ENCODE measurements at places on chromosomes 3 and 15.
A peak's percentile ranks its signal among the peaks of the same experiment; 100 is the strongest.

DNA sequence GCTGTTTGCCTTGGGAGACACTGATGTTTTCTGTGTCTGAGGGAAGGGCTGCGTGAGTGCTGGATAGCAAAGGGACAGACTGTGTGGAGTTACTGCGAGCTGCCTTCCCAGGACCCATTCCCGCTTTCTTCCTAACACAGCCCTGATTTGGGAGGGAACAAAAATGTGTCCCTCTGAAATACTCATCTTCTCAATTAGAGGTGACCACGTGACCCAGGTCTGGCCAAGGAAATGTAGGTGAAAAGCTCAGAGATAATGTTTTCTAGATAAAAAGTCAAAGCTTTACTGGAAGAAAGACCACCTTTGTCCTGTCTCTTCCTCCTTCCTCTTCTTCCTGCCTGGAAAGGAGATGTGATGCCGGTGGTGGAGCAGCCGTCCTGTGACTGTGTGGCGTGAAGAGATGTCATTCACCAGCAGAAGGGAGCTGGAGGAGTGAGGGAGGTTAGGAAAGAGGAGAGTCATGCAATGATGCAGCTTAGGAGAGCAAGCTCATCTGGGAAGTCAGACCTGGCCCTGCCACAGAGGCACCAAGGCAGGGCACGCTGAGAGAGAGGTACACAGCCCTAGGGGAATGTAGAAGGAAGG, 105.6 kb downstream of the CHSY1 start:
- DNase-seq, result no peak

GRCh38 chr3:69491975-69492374, 106.1 kb upstream of the FRMD4B start:
- no peak for DNase-seq

- no peak for DNase-seq
Measured at GRCh38 chr3:194046995-194047645, 88.8 kb upstream of the HES1 start.

DNA sequence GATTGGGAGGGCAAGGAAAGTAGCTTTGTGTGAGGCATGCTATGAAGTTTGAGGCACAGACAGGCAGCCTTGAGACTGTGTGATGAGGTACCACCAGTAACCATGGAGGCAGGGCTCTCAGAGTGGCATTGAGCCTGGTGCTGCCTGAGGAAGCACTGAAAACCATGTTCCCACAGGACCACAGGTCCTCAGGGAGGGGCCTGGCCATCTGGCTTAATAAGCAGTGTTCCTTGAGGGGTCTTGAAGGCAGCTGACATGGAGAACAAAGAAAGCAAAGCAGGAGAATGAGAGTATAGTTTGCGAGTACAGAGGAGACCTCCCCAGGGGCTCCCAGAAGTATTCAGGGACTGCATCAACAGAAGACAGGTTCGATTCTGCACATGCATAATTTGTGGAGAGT, 346.6 kb downstream of the EPHB1 start:
- no peak for DNase-seq

- no peak for DNase-seq
Measured at GRCh38 chr3:26353097-26353496, 269.5 kb upstream of the LRRC3B start.

DNA sequence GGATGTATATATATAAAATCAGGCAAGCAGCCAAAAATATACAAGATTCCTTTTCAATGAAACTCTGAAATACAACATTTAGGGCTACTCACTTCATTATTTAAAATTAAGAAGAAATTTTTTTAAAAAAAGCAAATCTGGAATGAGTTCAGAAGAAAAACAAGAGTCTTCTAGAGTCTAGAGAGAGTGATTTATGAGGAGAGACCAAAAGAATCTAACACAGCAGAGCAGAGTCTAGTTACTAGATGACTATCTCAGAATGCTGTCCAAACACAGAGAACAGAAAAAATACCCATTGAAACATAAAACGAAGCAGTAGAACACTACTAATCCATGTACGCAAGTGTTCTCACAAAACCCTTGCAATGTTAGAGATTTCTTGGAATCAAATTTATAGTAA, 275.2 kb upstream of the CBLB start:
- DNase-seq, result no peak

DNA sequence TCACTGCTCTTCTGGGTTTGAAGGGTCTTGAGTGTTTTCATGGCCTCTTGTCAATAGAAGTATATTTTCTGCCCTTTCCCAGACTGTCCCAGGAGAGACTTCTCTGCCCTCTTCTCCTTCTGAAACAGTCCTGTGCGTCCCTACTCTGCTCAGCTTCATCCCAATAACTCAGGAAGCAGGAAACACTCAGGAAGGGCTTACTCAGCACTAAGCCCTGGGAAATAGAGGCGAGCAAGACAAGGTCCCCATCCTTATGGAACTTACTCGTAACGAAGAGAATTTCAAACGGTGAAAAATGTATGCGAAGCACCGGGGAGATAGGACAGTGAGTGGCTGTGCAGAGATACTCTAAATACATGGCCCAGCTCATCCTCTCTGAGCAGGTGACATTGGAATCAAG, 52.8 kb upstream of the TFRC start:
- no peak for DNase-seq

DNA sequence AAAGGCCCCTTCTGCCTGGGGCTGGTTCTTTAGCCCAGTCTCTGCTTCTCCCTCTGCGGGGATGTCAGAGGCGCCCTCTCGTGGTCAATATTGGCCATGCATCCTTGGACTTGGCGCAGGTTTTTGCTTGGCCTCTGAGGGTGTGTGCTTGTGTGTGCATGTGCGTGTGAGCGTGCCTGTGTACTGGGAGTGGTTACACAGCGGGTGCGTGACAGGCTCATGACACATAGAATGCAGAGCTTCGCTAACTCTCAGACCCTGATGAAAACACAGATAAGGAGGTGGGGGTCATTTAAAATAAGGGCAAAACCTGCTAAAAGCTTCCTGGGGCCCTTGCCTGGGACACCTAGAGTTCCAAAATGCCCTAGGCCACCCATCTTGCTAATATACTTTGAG, 160.9 kb downstream of the SMAD6 start:
- DNase-seq, result peak; percentile 85

- no peak for DNase-seq
Measured at GRCh38 chr15:70788114-70789049, 25.0 kb upstream of the UACA start.

DNA sequence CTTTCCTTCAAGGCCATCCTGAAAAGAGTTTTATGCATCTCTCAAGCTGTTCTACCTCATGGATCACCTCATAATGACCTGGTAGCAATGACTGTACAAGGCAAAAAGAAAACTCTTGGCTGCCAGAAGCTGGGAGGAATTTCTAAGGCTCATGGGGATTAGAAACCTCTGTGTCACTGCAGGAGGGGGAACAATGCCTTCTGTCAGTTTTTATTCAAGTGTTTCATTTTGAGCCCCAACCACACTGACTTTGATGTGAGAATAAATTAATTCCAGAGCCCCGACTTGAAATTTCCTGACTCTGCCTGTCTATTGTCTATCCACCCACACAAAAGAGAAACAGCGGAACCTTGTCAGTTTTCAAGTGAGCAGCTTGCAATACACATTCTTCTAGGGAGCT, 58.7 kb upstream of the MRPL3 start:
- peak; percentile 8 for DNase-seq

GRCh38 chr15:25543196-25543595, 104.4 kb upstream of the UBE3A start:
- DNase-seq, result no peak

DNA sequence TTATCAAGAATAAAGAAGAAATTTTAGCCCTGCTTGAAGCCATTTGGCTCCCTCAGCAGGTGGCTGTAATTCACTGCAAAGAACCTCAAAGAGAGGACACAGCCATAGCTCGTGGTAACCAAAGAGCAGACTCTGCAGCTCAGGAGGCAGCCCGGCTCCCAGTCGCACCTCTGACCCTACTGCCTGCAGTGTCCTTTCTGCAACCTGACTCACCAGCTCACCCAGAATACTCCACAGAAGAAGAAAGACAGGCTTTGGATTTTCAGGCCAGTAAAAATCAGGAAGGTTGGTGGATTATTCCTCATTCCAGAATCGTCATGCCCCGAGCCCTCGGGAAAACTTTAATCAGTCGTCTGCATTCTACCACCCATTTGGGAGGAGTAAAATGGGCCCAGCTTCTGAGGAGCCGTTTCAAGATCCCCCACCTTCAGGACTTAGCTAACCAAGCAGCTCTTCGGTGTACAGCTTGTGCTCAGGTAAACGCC, 38.6 kb downstream of the ZBTB11 start:
- peak; percentile 42 for DNase-seq

- DNase-seq, result no peak
Measured at GRCh38 chr3:111954228-111954990, 24.4 kb upstream of the ABHD10 start.

- DNase-seq, result no peak
Measured at GRCh38 chr3:70726961-70727360, 414.5 kb upstream of the MDFIC2 start.

DNA sequence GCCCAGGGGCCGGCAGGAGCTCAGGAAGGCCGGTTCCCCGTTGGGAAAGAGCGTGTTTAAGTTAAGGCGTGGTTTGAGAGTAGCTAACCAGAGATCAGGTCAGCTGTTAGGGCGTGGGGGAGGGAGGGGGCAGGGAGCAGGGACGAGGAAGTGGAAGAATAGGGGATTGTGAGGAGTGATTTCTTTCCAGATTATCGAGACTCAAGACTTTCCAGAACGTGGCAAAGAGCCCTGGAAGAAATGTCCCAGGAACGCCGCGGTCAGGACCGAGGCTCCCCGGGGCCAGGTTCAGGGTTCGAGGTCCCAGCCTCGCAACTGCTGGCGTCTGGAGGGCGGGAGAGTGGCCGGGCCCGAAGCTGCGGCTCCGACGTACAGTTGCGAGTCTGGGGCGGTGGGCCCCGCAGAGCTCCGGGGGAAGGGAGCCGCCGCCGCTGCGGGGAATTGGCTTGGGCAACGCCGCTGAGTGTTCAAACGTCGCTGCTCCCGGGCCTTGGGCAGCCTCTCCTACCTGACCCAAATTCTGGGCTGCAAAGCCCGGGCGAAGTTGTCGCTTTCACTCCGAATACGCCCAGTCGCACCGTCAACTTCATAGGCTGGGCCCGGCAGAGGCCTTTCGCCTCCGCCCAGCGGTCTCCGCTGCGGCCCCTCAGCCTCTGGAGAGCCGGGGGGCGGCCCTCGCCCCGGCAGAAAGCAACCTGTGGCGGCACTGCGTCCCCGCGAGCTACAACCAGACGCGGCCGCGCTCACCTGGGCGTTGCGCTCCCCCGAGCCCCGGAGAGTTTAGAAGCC, 9.5 kb downstream of the ISL2 start:
- peak; percentile 80 for DNase-seq

- no peak for DNase-seq
Measured at GRCh38 chr3:18301781-18302180, 123.4 kb downstream of the SATB1 start.

DNA sequence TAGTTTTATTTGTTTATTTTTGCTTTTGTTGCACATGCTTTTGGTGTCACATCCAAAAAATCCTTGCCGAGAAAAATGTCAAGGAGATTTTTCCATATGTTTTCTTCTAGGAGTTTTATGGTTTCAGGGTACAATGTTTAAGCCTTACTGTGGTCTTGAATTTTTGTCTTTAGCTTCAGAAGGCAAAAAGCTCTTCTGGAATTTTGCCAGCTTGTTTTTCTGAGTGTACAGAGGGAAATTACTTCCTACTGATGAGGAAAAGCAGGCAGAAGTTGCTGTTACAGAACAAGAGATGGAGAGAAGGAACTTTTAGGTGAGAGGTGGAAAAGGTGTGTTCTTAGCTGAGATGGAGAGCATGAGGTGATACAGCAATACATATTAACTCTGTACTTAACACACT, 59.6 kb downstream of the UBE2E2 start:
- no peak for DNase-seq

GRCh38 chr3:151818361-151818760, 4.4 kb downstream of the AADAC start:
- DNase-seq, result peak; percentile 11

Measured in GM23338 (cell line).